B cell (primary cell): ENCODE measurements at places on chromosomes 4 and X. TPM values are rescaled to one million over a fixed set of nuclear protein-coding genes. Genes with fewer than 3 reads are reported as not detected.

Gene XAGE2
- not detected in 2 replicates for total RNA-seq

Gene ZNF711
- total RNA-seq: 7.0 and 7.6 TPM in 2 replicates

Gene SH3D19
- not detected in 2 replicates for total RNA-seq

Gene GPM6B
- total RNA-seq: not detected in 2 replicates

Gene IBSP
- not detected in 2 replicates for total RNA-seq

Gene CCNG2
- total RNA-seq: 71.9 and 75.0 TPM in 2 replicates

Gene CTAG1A
- not detected in 2 replicates for total RNA-seq

Gene F9
- not detected in 2 replicates for total RNA-seq

Gene HELT
- total RNA-seq: not detected in 2 replicates

Gene AASDH
- total RNA-seq: 15.2 and 17.2 TPM in 2 replicates

Gene LDB2
- total RNA-seq: not detected in 2 replicates

Gene ARR3
- total RNA-seq: not detected in 2 replicates

Gene RAB9B
- 0.44 and 0.75 TPM in 2 replicates for total RNA-seq

Gene IL15
- total RNA-seq: 6.1 and 7.6 TPM in 2 replicates

Gene TMEM144
- total RNA-seq: 0.07 TPM in 1 of 2 replicates, not detected in the other

Gene PCDH18
- not detected in 2 replicates for total RNA-seq

Gene TMEM47
- not detected in 2 replicates for total RNA-seq

Gene MAB21L2
- total RNA-seq: not detected in 2 replicates

Gene TLR1
- total RNA-seq: 50.8 and 54.1 TPM in 2 replicates

Gene PPP4R3C
- not detected in 2 replicates for total RNA-seq

Gene PPEF2
- 0.07 and 0.24 TPM in 2 replicates for total RNA-seq

Gene GPRASP1
- 22.3 and 22.5 TPM in 2 replicates for total RNA-seq

Gene CT45A1
- total RNA-seq: not detected in 2 replicates
